Activated CD8-positive, alpha-beta T cell treated with anti-CD3 and anti-CD28 coated beads, Interleukin-2, amount 10 ng/mL, durations not matched to agents 7 days and 5 days (primary cell): ENCODE measurements at places on chromosomes 13 and 19. TPM values are rescaled to one million over a fixed set of nuclear protein-coding genes. Genes with fewer than 3 reads are reported as not detected.

GRCh38 chr13:32056316-32056715 lies 24.7 kb downstream of the FRY start:
- no peak overlapping the region for H3K27ac ChIP-seq
- no peak overlapping the region for H3K4me3 ChIP-seq
- peaks cover 3% of the 10 kb centered on the region for H3K27me3 ChIP-seq

- no peaks in the 10 kb centered on the region for H3K27me3 ChIP-seq
- peak overlapping the region; percentile 97 for H3K27ac ChIP-seq
- peaks cover 55% of the 10 kb centered on the region for H3K36me3 ChIP-seq
- H3K4me1 ChIP-seq = peaks cover 55% of the 10 kb centered on the region
Measured at GRCh38 chr13:28658539-28658795, 463 bp upstream of the POMP start.

Gene S1PR4
- 140 TPM for total RNA-seq

DNA sequence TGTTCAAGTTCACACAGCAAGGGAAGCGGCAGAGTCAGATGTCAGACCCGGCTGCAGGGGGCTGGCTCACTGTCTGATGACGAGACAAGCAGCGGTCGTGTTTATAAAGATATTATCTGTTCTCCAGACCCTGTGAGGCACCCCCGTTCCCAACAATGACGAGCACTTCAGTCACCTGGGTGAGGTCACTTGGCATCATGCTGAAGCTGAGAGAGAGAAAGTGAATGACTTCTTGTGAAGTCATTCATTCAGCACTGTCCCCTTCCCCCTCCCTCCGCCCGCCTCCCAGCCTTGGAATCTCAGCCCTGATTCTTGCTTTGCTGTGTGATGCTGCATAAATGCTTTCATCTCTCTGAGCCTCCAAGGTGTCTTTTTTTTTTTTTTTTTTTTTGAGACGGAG lies 4.9 kb upstream of the LYPD3 start:
- DNase-seq = no peak
- peaks cover under 1% of the 10 kb centered on the region for H3K36me3 ChIP-seq
- H3K27ac ChIP-seq = no peak overlapping the region
- H3K4me1 ChIP-seq = peaks cover 46% of the 10 kb centered on the region
- H3K4me3 ChIP-seq = no peak overlapping the region

DNA sequence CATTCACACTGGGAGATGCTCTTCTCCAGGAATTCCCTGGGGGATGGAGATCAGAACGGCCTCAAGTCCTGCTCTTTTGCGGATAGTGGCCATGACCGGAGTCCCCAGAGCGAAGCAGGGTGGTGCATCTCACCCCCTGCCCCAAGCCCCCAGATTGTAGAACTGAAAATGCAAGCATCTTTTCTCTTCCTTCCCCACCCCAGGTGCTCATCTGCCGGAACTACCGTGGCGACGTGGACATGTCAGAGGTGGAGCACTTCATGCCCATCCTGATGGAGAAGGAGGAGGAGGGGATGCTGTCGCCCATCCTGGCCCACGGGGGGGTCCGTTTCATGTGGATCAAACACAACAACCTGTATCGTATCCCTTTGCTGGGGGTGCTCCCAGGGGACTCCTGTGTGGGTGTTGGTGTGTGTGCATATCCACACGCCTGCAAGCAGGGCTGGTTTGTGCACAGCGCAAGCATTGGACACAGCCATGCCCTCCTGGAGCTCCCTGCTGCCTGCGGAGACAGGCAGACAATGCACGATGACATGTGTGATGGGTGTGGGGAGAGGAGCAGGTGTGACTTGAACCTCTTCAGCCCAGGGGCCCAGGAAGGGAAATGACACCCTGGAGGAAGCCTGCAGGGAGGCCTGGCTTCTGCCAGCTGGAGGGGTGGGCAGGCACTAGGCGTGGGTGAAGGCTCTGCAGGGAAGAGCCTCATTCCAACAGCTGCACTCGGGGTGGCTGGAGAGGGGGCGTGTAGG lies 5.7 kb downstream of the AP1M1 start:
- no peaks in the 10 kb centered on the region for H3K27me3 ChIP-seq
- H3K4me3 ChIP-seq = no peak overlapping the region
- no peak for DNase-seq
- peaks cover 76% of the 10 kb centered on the region for H3K4me1 ChIP-seq

Gene RFPL4AL1
- not detected for total RNA-seq

DNA sequence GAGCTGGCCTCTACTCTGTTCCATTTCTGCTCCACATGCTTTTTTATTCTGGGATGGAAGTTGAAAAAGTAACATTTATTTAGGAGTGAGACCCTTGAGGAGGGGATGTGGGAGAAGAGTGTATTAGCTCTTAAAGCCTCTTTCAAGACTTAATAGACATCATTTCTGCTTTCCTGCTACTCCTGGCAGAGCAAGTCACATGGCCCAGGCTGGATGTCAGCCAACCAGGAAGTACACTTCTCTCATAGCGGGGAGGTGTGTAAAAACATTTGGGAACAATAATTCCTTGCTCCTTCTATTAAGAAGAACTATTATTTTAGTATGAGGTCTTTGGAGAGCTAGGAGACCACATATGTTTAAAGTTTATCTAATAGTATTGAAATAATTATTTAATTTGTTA lies 40.6 kb upstream of the FAM216B start:
- peaks cover 7% of the 10 kb centered on the region for H3K27me3 ChIP-seq
- no peak overlapping the region for H3K4me3 ChIP-seq
- no peaks in the 10 kb centered on the region for H3K36me3 ChIP-seq
- H3K4me1 ChIP-seq = no peaks in the 10 kb centered on the region
- DNase-seq = no peak

Gene TMEM272
- 0.23 TPM for total RNA-seq

GRCh38 chr19:41541990-41542584 lies 33.9 kb upstream of the CEACAM21 start:
- H3K4me1 ChIP-seq = peaks cover 45% of the 10 kb centered on the region
- peak; percentile 81 for DNase-seq
- peaks cover 2% of the 10 kb centered on the region for H3K36me3 ChIP-seq
- no peaks in the 10 kb centered on the region for H3K27me3 ChIP-seq

Gene SIGLEC12
- total RNA-seq = 0.53 TPM

GRCh38 chr13:110286833-110287819 lies 19.8 kb downstream of the COL4A1 start:
- no peak overlapping the region for H3K4me3 ChIP-seq
- no peak overlapping the region for H3K27ac ChIP-seq
- DNase-seq = no peak
- no peaks in the 10 kb centered on the region for H3K36me3 ChIP-seq

- H3K36me3 ChIP-seq = peaks cover 25% of the 10 kb centered on the region
- no peak overlapping the region for H3K4me3 ChIP-seq
- no peaks in the 10 kb centered on the region for H3K4me1 ChIP-seq
- DNase-seq = peak; percentile 38
Measured at GRCh38 chr13:19818223-19818842, 35.6 kb upstream of the PSPC1 start.

DNA sequence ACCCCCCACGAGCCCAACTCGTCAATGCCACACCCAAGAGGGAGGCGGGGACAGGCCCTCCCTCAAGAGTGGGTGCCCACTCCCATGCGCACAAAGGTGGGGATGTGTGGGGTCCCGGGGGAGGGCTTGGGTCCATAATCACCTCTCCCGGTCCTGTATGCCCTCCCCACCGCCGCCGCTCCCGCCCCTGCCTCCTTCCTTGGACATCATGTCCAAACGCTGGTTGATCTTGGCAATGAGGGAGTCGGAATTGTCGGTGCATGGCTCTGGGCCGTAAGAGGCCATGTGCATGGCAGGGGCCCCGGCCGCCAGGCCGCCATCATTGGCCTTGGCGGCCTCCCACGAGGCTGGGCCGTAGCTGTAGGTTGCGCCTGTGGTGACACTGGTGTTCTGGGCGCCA lies 5.9 kb downstream of the AKAP8 start:
- no peaks in the 10 kb centered on the region for H3K27me3 ChIP-seq
- H3K36me3 ChIP-seq = peaks cover 53% of the 10 kb centered on the region
- H3K27ac ChIP-seq = no peak overlapping the region
- H3K4me1 ChIP-seq = peaks cover 22% of the 10 kb centered on the region

GRCh38 chr13:95075506-95075905 lies 225.7 kb downstream of the ABCC4 start:
- no peaks in the 10 kb centered on the region for H3K4me1 ChIP-seq
- no peaks in the 10 kb centered on the region for H3K27me3 ChIP-seq
- peaks cover 7% of the 10 kb centered on the region for H3K36me3 ChIP-seq
- no peak overlapping the region for H3K4me3 ChIP-seq
- H3K27ac ChIP-seq = no peak overlapping the region
- no peak for DNase-seq

DNA sequence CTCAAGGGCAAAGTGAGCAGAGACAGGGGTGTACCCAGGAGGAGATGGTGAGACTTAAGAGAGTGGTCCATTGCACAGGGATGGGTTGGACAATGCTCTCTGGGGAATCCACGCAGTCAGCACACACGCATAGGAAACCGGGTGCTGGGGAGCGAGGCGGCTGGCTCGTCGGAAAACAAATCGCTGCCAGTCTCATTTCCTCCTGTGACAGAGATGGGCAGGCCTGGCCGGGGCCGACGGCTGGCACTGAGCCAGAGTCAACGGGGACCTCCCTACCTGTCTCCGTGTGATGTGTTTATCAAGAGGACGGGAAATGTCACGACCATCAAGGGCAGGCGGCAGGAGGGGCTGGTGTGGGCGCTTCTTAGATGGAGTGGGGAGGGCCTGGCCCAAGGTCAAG lies 27.3 kb downstream of the PTPRS start:
- H3K4me3 ChIP-seq = no peak overlapping the region
- H3K27me3 ChIP-seq = peaks cover 10% of the 10 kb centered on the region

DNA sequence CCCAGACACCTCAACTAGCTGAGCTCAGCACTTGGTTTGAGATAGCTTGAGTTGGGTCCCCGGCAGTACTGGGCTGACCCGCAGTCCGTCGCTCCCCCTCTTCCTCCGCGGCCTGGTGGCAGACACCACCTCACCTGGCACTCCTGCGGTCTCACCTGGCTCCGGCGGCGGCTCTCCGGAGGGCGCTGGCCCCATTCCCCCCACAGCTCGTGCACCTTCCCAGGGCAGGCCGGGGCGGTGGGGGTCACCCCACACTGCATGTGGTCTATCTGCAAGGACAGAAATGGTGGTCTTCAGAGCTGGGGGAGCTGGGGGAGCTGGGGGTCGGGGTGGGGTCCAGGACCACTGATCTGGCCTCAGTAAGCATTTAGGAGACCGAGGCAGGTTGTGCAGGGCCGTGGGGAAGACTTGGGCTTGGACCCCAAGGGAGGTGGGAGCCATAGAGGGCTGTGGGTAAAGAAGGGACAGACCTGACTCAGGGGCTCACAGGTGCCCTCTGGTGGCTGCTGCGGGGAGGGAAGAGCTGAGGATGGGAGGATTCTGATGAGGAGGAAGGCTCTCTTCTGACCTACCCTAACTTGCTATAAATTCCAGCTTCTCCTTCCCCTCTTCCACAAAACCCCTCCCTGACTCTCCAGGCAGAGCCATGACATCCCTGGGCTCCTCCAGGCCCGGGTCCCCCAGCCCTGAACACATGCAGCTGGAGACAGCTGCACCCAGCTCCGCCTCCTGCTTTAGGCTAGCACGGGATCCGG lies 6.7 kb upstream of the PLIN4 start:
- no peaks in the 10 kb centered on the region for H3K27me3 ChIP-seq
- no peak overlapping the region for H3K4me3 ChIP-seq
- H3K36me3 ChIP-seq = no peaks in the 10 kb centered on the region
- H3K27ac ChIP-seq = no peak overlapping the region
- H3K4me1 ChIP-seq = no peaks in the 10 kb centered on the region

DNA sequence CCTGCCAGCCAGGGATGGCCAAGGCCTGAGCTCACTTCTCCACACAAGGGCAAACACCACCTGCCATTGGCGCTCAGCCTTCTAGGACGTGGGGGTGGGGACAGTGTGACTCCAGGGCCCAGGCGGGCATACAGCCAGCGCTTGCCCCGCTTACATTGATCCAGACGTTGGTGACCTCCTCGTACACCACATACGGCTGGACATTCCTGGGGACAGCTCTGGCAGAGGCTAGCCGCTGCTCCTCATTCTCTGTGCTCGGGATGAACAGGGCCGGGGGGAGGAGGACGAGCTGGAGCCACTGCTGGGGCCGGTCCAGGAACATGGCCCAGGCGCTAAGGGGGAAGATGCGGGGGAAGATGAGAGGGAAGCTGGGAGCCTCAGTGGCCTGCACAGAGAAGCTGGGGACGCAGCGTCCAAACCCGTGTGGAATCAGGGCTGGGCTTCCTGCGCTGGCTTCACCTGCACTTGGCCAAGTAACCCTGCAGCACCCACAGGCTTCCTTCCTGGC lies 25.1 kb upstream of the MYDGF start:
- H3K36me3 ChIP-seq = peaks cover 51% of the 10 kb centered on the region
- H3K4me1 ChIP-seq = peaks cover 2% of the 10 kb centered on the region
- no peak for DNase-seq
- no peak overlapping the region for H3K27ac ChIP-seq
- H3K4me3 ChIP-seq = no peak overlapping the region

DNA sequence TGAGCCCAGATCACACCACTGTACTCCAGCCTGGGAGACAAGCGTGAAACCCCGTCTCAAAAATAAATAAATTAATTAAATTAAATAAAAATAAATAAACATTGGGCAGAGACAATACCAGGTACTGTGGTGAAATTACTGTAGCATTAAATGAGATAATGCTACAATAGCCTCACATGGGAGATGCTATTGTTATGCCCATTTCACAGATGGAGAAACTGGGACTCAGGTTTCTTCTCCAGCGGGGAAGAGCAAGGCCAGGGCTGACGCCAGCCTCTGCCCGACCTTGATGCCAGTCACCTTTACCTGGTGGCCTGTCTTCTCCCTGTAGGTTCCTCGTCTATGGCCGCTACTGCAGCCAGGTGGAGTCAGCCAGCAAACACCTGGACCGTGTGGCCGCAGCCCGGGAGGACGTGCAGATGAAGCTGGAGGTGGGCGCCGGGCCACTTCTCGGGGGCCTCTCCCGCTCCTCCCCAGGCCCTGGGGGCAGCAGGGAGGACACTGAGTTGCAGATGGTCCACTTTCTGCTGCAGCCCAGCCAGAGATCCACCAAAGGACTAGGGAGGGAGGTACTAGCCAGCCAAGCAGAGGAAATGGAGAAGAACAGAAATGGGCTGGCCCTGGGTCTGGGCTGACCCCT lies 53.9 kb downstream of the VAV1 start:
- H3K36me3 ChIP-seq = peaks cover 63% of the 10 kb centered on the region
- H3K27me3 ChIP-seq = no peaks in the 10 kb centered on the region
- no peak overlapping the region for H3K27ac ChIP-seq
- DNase-seq = no peak
- peaks cover 8% of the 10 kb centered on the region for H3K4me1 ChIP-seq

Gene KANK3
- 3.5 TPM for total RNA-seq

Gene PLIN5
- not detected for total RNA-seq

DNA sequence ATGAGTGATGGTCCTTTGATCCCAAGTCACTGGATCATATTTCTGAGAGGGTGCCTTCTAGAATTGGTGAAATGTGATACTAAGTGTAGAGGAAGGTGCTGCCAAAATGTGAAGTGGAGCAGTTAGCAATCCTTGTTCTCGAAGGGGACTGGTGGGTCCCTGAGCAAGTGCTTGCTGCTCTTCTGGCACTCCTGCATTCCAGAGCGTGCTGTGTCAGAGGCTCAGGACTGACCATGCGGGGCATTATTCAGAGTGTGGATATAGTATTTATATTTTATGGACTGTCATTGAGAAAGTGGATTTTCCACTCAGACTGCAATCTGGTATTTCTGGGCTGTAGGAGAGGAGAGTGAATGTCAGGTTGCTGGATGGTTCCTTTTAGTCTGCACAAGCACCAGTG lies 152.6 kb upstream of the KL start:
- H3K27me3 ChIP-seq = no peaks in the 10 kb centered on the region
- H3K36me3 ChIP-seq = no peaks in the 10 kb centered on the region
- H3K4me3 ChIP-seq = no peak overlapping the region
- H3K4me1 ChIP-seq = no peaks in the 10 kb centered on the region
- DNase-seq = no peak
